Activated T-helper 1 cell treated with anti-CD3 and anti-CD28 coated beads, Interleukin-12 subunit alpha, Interleukin-12 subunit beta, Interleukin-2, Interleukin-4 antibody, amounts not matched to agents 30 ng/mL and 10 ng/mL and 1 ng/mL, durations not matched to agents 14 hours and 24 hours and 36 hours (primary cell): ENCODE measurements at places on chromosomes 16 and 17. TPM values are rescaled to one million over a fixed set of nuclear protein-coding genes. Genes with fewer than 3 reads are reported as not detected.

The PERCC1 gene
- total RNA-seq, result not detected in 2 replicates

The COX10 gene
- 40.1 and 41.7 TPM in 2 replicates for total RNA-seq

The MYH2 gene
- not detected in 2 replicates for total RNA-seq

The CACNG3 gene
- total RNA-seq, result not detected in 2 replicates
